ENCODE measurements at places on chromosomes 11 and 22. TPM values are rescaled to one million over a fixed set of nuclear protein-coding genes. Genes with fewer than 3 reads are reported as not detected.
A peak's percentile ranks its signal among the peaks of the same experiment; 100 is the strongest.

The SYVN1 gene
- total RNA-seq, result 16.4 TPM

The TRIM6 gene
- 6.5 TPM for total RNA-seq

The OR5P2 gene
- not detected for total RNA-seq

The GPHA2 gene
- total RNA-seq, result not detected

The CCDC87 gene
- total RNA-seq, result 0.10 TPM

The PATE1 gene
- not detected for total RNA-seq

The OR10A5 gene
- not detected for total RNA-seq

- DNase-seq, result no peak
Observed at GRCh38 chr22:41964112-41964491, 5.1 kb upstream of the SEPTIN3 start.

GRCh38 chr11:47784785-47785381, 17.7 kb upstream of the FNBP4 start:
- DNase-seq, result no peak

- DNase-seq, result no peak
Observed at GRCh38 chr11:32790916-32791315, 3.5 kb downstream of the CCDC73 start.

DNA sequence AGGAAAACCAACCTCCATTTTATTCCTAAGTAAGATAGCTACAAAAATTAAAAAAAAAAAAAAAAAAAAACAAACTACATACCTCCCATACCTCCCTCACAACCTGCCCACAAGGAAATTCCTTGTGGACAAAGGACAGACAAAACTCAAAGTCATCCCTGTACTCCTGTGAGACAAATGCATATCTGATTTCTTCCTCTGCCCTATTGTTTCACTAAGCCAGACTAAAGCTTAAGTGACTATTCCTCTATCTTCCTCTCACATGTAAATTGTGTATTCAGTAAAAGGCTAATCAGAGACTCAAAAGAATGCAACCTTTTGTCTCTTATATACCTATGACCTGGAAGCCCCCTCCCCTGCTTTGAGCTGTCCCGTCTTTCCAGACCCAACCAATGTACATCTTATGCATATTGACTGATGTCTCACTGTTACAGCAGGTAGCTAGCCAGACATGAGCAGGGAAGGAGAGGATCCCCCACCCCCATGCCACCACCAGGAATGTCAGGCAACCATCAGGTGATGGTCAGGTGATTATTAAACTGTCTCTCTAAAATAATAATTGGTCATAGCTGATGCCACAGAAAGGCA, 289.4 kb downstream of the SBF2 start:
- DNase-seq, result no peak

- DNase-seq, result peak; percentile 32
Observed at GRCh38 chr11:20671856-20672546, 2.6 kb downstream of the NELL1 start.

- no peak for DNase-seq
Observed at GRCh38 chr11:45610627-45611026, 54.8 kb downstream of the CHST1 start.

DNA sequence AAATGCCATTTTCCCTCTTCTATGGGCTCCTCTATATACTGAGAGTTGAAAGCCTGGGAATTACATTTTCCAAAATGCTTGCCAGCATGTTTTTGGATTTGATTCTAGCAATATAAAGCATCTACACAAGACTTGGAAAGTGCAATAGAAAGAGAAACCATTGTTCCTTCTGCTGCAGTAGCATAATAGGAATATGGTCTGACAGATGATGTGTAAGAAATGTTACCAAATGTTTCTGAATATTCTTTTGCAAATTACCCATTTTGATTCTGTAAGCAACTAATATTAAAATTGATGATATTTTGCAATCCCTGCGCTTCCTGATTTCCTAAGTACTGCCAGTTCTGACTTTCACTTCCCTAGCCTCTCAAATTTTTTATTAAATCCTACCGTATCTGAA, 61.6 kb downstream of the CASP12 start:
- peak; percentile 16 for DNase-seq

- DNase-seq, result no peak
Observed at GRCh38 chr11:28077521-28077920, 30.4 kb downstream of the KIF18A start.

GRCh38 chr22:28923826-28924732, 40.7 kb downstream of the ZNRF3 start:
- DNase-seq, result peak; percentile 75

GRCh38 chr11:3105791-3106735, 48.8 kb upstream of the CARS1 start:
- DNase-seq, result no peak

- DNase-seq, result no peak
Observed at GRCh38 chr11:113977701-113978100, 2.8 kb downstream of the HTR3A start.

GRCh38 chr11:43986327-43986726, 43.9 kb downstream of the C11orf96 start:
- no peak for DNase-seq

DNA sequence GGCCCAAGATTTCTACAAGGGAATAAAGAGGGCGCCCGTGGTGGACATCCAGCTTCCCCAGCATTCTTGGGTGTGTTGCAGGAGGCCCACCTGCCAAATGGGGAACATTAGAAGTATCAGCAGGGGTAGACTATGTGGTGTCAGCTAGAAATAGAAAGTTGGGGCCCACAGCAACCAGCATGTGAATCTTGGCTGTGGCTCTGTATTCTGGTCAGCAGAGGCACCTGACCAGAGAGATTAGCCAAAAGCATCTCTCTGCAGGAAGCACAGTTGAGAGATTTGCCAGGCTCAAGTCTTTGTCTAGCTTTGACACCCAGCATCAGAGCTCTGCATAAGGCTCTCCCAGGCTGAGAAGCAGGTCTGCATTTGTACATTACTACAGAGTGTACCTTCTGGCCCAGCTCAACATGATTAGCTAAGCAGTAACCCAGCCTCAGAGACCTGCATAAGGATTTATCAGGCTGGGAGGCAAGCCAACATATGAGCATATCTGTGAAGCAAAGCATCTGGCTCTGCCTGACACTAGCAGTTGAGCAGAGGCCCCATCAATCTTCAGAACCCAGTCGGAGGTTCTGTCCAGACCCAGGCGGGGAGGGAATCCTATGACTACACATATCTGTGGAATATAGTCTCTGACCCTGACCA, 79.9 kb downstream of the MS4A13 start:
- DNase-seq, result peak; percentile 40

- DNase-seq, result no peak
Observed at GRCh38 chr11:2870460-2870859, 15.1 kb downstream of the CDKN1C start.
